Natural killer cell (primary cell): ENCODE measurements at places on chromosomes 6 and 20.

DNA sequence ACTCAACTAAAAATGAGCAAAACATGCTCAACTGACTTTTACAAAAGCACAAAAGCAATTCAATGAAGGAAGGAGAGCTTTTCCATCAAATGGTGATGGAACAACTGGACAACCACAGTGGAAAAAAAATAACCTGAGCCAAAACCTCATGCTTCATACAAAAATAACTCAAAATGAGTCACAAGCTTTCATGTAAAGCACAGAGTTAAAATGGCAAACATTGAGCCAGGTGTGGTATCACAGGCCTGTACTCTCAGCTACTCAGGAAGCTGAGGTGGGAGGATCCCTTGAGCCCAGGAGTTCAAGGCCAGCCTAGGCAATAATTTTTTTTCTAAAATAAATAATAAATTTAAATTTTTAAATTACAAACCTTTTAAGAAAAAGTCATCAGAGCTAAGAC is 18.4 kb upstream of the HLA-G start:
- no peak for DNase-seq

GRCh38 chr6:168649209-168649608 is 208.2 kb downstream of the SMOC2 start:
- DNase-seq: no peak

GRCh38 chr6:122947355-122947754 is 48.7 kb upstream of the CLVS2 start:
- no peak for DNase-seq

- peak; percentile 69 for DNase-seq
Observed at GRCh38 chr6:18155864-18156421, 721 bp downstream of the KDM1B start.

DNA sequence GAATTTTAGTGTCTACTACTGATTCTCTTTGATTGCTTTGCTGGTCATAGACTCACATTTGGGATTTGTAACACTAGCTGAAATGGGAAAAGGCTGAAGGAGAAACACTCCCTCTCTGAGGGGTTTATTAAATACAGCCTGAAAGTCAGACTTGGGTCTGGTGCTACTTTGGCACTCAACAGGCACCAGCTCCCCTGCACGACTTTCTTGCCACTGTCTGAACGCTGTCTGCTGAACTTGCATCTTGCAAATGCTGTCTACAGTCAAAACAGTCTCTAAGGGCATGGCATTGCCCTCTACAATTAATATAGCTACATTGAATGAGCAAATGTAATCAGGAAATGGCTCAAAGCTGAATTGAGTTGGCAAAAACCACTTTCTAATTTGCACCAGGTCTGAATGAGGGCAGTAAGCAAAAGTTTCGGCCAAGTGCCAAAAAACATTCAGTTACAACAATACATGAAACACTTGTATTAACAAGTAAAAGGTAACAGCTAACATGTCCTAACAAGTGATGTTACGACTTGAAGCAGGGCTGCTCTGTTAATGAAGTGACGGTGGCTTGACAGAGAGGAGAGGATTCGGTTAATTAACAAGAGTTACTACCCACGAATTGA is 119.5 kb downstream of the FOXC1 start:
- DNase-seq: no peak

GRCh38 chr20:17966432-17967310 is 1.9 kb downstream of the SNX5 start:
- no peak for DNase-seq

GRCh38 chr6:97459535-97459934 is 176.5 kb upstream of the MMS22L start:
- no peak for DNase-seq

DNA sequence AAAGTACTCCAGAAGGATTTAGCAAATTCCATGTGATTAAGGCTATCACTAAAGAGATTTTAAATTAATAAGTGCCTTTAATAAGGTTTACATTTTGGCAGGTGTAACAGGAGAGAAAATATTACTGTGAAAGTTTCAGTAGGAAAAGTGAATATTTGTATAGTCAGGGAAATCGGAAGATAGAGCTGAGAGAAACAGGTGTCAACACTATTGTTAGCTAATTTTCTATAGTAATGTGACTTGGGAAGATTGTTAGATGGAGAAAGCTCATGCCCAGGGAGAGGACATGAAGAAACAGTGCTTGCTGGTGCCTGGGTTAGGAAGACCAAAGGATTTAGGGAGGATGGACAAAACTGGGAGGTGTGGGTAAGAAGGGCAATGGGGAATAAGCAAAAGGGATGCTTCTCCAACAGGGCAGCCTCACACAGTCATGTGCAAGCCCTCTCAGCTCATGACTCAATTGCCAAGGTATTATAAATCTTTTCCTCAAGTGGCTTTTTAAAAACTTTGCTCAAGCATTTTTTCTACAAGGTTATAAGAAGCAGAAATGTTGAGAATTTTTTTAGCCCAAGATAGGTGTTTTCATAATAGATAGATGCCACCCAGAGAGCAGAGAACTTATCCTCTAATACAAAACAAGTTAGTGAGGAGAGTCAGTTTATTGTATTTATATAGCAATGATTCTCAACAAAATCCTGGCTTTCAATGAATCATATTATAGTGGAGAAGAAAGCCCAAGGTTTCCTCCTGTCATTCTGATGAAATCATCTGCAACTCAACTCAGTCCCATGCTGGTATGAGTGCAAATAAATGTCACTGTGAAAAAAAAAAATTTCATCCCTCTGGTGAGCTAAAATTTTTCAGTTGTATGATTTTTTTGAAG is 325.2 kb upstream of the NT5E start:
- DNase-seq: no peak

DNA sequence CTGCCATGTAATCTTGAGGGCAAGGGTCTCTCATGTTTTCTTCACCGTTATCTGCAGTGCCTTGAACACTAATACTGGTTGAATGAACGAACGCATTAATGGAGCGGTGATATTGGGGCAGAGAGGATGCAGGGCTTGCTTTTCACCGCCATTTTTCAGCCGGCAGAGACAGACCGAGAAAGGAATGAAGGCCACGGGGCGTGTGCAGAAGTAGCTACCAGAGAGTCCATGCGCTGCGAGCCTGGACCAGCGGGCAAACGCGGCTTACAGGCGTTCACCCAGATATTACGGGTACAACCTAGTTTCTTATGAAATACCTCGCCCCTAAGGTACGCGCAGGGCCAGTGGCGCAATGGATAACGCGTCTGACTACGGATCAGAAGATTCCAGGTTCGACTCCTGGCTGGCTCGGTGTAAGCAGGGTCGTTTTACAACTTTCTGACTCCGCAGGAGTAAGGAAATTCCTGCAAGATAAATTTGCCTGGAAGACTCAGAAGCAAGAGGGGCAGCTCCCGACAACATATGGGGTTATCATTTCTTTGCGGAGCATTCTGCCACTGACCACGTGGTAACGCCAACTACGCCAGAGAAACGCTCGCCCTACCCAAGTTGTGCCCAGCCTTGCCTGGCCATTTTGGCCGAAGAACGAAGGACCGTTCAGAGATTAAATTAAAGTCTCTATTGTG is 863 bp upstream of the HMGN4 start:
- peak; percentile 93 for DNase-seq

DNA sequence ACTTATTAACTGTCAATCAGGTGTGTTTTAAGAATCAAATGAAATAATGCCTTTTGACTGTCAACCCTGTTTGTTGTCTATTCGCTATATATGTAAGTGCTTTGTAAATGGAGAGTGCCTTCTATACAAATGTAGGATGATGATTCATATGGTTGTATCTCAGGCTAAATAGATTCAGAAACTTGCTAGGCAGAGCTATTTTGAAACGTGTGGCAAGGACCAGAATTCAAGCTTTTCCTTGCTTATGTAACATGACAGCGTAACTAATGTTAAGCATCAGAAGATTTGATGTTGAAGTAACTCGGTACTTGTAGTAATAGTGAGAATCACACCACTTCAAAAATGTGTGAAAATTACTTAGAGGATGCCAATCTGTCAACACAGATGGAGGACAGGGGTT is 3.4 kb downstream of the OGFRL1 start:
- no peak for DNase-seq

DNA sequence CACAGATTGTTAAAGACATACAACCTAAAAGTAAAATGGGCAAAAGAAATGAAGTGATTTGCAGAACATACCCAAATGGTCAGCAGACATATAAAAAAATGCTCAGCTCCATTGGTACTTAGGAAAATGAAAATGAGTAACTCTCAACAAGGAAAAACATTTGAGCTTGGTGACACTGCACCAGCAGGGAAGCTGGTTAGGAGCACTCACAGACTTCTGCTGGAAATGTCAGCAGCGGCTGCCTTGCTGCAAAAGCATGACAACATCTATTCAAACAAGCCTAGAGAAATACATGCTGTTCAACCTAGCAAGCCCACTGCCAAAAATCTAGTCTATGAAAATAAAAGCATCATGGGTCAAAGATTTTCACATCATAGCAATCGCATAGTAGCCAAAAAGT is 99.0 kb upstream of the FOXQ1 start:
- no peak for DNase-seq

DNA sequence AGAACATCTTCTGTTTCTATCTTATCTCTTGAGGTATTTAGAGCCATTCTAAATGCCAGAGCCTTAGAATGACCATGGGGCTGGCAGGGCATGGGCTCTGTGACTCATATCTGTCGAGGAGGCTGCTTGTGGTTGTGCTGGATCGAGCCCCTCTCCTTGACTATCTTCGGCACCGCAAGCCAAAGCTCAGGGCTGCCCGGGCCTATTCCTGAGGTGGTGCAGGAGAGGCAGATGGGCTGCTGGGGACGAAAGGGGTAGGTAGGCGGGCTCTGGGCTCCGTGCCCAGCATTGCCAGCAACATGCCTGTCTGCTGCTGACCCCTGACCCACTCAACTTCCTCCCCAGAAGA is 89.9 kb downstream of the NOL4L start:
- no peak for DNase-seq

DNA sequence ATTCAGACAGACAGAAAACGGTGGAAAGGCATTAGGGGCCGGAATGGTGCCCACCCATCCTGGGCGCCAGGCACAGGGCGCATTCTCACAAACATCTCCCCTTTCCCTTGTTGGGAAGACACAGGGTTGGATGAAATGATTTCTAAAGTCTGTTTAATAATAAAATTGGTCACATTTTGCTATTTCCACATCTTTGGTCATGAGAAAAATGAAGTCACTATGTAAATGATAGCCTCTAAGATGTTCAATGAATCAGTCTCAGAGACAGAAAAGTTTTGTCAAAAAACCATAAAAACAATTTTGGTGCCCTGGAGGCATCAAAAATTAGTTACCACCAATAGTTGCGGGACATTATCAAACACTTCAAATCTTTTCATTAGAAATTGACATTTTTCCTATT is 40.7 kb downstream of the PRR18 start:
- DNase-seq: no peak

GRCh38 chr6:11714116-11714797 is 64.3 kb downstream of the ADTRP start:
- peak; percentile 54 for DNase-seq

DNA sequence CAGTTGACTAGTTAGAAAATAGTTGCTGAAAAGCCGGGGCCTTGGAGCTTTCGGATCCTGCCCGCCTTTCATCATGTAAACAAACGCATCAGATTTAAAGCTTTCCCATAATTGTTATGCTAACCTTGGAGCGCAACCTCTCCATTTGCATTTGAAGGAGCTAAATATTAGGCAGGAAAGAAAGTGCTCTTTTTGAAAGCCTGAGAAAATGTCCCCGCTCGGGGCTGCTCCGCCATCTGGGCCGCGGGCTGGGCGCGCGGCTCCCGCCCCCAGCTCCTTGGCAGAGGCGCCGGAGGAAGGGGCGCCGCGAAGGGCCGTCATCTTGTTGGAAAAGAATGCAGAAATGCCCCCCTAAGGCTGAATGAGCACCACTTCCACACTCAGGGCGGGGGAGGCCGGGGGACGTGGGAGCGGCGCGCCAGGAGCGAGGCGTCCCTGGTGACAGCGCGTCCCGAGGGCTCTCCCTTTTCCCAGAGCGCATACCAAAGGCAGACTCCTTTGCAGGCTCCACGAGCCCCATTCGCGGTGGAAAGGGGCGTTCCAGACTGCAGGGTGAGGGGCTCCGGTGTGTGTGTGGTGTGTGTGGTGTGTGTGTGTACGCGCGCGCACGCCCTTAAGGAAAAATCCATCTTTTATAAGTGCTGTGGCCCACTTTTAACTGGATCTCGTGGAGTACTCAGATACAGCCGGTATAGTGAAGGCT is 145.6 kb upstream of the ID4 start:
- DNase-seq: no peak

- no peak for DNase-seq
Observed at GRCh38 chr6:154824076-154824475, 90.9 kb downstream of the SCAF8 start.

DNA sequence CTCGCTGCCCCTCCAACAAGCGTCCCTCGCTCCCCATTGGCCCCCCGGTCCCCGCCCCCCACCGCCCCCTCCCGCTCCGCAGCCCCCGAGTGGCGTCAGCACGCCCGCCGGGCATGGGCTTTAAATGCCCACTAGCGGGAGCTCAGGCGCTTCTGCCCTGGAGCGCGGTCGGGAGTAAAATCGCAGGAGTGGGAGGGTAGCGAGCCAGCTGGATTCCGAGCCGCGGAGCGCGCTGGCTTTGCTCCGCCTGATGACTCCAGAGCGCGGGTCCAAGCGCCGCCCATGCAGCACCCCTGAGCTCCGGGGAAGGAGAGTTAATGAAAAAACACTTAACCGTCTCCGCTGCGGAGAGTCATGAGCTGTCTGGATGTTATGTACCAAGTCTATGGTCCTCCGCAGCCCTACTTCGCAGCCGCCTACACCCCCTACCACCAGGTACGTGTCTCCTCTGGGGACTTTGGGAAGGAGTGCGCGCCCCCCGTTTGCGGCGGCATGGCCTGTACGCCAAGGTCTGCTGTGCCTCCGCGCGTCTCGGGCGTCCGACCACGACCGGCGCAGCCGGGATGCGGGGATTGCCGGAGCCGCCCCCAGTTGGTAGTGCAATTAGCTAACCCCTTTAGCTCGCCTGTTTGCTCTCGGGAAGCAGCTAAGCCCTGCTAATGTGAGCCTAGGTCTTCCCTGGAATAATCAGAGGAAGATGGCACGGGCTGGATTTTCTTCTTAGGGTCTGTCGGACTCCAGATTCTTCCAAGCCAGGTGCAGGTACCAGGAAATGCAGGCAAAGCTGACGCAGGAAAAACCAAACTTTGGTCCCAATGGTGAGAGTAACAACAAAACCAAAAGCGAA is at the start of gene VGLL2:
TSS of gene VGLL2 (plus strand) at position 149 of the 847 bp plus-strand sequence. CDS start at position 355, 206 bp downstream.
- DNase-seq: no peak

GRCh38 chr6:31792761-31793171 is 2.8 kb downstream of the VARS1 start:
- DNase-seq: no peak

- DNase-seq: no peak
Observed at GRCh38 chr6:36699348-36699747, 1.7 kb downstream of the RAB44 start.

DNA sequence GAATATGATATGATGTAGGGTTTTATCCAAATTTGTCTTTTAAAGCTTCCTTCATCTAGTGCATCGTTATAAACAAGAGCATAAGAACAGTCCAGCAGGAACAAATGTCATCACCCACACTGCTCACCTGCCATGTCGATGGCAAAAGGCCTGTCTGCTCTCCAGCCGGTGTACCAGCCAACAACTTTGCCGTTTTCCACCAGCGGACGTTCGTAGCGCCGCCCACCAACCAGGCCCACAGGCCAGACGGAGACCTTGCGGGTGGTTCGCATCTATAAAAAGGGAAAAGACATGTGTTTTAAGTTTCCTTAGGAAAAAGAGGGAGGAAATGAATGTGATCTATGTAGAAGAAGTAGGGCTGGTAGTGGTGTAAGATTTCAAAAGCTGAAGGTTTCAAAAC is 62.9 kb downstream of the B3GAT2 start:
- no peak for DNase-seq
